Mucosa of descending colon (tissue), 3 donors: ENCODE measurements at places on chromosomes 12 and 14. TPM values are rescaled to one million over a fixed set of nuclear protein-coding genes. Genes with fewer than 3 reads are reported as not detected.

The TPH2 gene
- total RNA-seq = not detected

The CCDC175 gene
- total RNA-seq = 1.6 TPM

The RNASE4 gene
- 35.9 TPM for total RNA-seq

The MGST1 gene
- 227 TPM for total RNA-seq

The NAB2 gene
- 2.6 TPM for total RNA-seq

The MARK3 gene
- 60.8 TPM for total RNA-seq

The UNG gene
- 22.1 TPM for total RNA-seq

The RNF212B gene
- not detected for total RNA-seq

The SLC24A4 gene
- 0.14 TPM for total RNA-seq

The SLC8B1 gene
- total RNA-seq = 65.3 TPM

The FGF6 gene
- not detected for total RNA-seq

The KRT83 gene
- not detected for total RNA-seq

The KCNH5 gene
- not detected for total RNA-seq

The SERPINA9 gene
- not detected for total RNA-seq

The LBHD2 gene
- total RNA-seq = not detected

The ACTR10 gene
- 53.1 TPM for total RNA-seq

The INSM2 gene
- total RNA-seq = not detected

The KLRB1 gene
- total RNA-seq = 1.7 TPM

The GALNT8 gene
- 19.4 TPM for total RNA-seq

The IL31 gene
- total RNA-seq = not detected

The HECTD4 gene
- total RNA-seq = 59.7 TPM

The RASAL1 gene
- 6.5 TPM for total RNA-seq

The SMIM41 gene
- total RNA-seq = 0.41 TPM
